ENCODE measurements at places on chromosomes 4 and X.

- no peak for DNase-seq
These were observed 65.7 kb upstream of the KCNIP4 start for GRCh38 chr4:22014222-22014741.

DNA sequence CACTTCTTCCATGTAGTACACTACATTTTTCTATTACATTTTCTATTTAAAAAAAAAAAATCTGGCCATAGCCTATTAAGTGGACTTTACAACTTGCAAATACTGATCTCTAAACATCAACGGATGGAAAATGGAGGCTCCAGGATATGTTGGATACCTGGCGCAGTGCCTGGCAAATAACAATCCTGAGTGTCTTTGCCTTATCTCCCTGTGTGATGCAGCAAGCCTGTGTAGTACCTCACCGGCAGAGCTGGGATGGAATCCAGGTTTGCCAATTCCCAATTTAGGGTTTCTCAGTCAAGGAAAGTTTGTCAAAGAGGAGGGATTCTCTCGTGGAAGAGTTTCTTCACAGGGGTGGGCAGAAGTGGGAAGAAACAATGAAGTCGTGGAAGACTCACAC is 93.2 kb downstream of the KDR start:
- no peak for DNase-seq

- DNase-seq, result no peak
These were observed 28.1 kb downstream of the ADAM29 start for GRCh38 chr4:174946246-174946645.

GRCh38 chrX:127405946-127406345 is 586.4 kb downstream of the PRR32 start:
- no peak for DNase-seq

GRCh38 chr4:25703731-25704388 is 48.2 kb downstream of the SLC34A2 start:
- no peak for DNase-seq

GRCh38 chr4:139241086-139241783 is 38.8 kb downstream of the MGARP start:
- DNase-seq, result no peak

DNA sequence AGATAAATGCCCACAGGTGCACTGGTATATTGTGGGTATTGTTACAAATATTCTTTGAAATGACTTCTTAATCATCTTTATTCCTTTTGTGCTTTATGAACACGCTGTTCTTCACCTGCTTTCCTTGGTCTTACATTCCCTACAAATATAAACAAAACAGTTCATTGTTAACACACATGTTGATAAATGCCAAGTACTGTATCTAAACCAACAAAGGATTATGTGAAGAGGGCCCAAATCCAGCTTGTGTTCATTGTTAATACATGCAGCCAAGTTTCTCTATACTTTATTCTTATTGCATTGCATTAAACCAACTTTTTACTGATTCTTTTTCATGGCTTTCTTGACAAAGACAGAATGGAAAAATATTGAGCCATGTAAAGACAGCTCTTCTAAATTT is 42.8 kb downstream of the AREG start:
- no peak for DNase-seq

- DNase-seq, result no peak
These were observed 716 bp downstream of the FHIP1A start for GRCh38 chr4:151409470-151410313.

GRCh38 chr4:184568770-184569169 is 80.5 kb downstream of the CASP3 start:
- DNase-seq, result no peak

- no peak for DNase-seq
These were observed 1.7 kb upstream of the GTPBP6 start for GRCh38 chrX:320126-320783.

- DNase-seq, result no peak
These were observed 7.6 kb downstream of the PDE6B start for GRCh38 chr4:632926-633325.

DNA sequence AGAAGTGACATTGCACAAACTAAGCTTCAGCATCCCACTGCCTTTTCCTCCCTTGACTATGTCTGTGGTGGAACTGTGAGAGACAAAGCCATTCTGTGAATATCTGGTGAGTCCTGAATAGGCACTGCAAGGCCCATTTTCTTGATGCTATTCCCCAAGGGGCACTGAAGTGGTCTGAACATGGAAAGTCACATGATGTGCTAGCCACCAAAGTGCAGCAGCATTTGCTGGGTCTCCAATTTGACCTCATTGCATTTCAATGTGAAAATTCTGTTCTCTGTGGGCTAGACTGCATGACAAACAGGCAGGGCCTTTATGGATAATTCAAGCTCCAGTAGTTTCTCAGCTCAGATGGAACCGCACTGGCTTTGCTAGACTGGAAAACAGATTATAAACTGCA is 627.4 kb upstream of the BOD1L1 start:
- no peak for DNase-seq

GRCh38 chr4:94126669-94127068 is 81.0 kb upstream of the SMARCAD1 start:
- no peak for DNase-seq

DNA sequence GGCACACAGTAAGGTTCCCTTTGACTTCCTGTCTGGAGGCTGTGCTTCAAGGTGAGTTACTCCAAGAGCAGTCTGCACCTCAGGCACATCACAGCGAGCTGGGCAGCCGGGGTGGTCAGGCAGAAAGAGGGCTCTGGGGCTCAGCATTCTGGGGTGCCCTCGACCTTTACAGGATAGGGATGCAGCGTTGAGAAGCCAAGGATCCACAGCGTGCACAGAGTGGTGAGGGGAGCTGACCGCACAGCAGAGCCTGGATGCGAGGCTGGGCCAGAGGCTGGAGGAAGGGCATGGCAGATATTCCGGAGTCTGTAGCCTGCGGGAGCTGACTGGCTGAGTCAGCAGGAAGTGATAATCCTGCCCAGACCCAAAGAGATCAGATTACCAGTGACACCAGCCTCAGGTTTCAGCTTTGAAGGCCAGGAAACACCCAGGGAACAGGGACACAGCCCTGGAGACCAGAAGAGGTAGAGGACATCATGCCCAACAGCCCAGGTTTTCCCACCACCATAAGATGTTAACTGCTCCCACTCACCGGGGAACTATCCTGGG is 38.4 kb upstream of the PDLIM3 start:
- DNase-seq, result no peak

DNA sequence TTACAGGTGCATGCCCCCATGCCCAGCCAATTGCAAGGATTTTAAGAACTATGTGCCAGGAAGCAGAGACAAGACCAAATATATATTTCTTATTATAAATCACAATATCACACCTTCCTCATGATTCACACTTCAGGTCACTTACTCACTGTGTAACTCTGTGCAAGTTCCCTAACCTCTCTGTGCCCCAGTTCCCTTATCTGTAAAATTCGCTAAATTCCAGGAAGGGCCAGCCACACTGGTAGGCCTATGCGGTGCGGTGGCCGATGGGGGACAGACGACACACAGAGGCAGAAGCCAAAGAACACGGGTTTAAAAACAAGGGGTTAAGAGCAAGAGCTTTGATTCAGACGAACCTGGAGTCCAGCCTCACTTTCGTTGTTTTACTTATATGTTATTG is 2.8 kb downstream of the TRIM2 start:
- DNase-seq, result no peak

DNA sequence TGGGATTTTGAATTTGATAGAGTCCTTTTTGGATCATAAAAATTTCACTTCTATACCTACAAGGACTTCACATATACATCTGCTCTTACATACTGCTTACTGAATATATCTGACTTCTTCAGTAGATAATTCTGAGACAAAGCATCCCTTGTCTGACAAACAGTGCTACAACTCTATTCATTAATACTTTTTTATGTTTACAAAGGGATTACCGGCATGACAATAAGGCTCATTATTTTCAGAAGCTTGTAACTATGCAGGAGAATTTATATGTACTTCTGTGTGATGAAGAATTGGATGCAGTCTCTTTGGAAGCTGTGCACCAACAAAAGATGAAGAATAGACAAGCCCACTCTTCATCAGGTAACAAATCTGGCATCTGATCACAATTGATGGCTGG is 1070.3 kb downstream of the STIM2 start:
- DNase-seq, result no peak

DNA sequence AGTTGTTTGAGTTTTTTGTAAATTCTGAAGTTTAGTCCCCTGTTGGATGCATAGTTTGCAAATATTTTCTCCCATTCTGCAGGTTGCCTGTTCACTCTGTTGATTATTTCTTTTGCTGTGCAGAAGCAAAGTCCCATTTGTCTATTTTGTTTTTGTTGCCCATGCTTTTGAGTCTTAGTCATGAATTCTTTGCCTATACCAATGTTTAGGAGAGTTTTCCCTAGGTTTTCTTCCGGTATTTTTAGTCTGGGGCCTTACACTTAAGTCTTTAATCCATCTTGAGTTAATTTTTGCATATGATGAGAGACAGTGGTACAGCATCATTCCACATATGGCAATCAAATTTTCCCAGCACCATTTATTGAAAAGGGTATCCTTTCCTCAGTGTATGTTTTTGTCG is 405.8 kb upstream of the RPS6KA3 start:
- no peak for DNase-seq

Data from stimulated activated CD4-positive, alpha-beta T cell treated with anti-CD3 and anti-CD28 coated beads, Interleukin-1b, Interleukin-23, amount 100 ng/mL, for 1 hour (primary cell).